ENCODE measurements at places on chromosomes 13 and 19.

- DNase-seq = no peak
These were observed 2.0 kb downstream of the ZNF823 start for GRCh38 chr19:11736696-11737095.

DNA sequence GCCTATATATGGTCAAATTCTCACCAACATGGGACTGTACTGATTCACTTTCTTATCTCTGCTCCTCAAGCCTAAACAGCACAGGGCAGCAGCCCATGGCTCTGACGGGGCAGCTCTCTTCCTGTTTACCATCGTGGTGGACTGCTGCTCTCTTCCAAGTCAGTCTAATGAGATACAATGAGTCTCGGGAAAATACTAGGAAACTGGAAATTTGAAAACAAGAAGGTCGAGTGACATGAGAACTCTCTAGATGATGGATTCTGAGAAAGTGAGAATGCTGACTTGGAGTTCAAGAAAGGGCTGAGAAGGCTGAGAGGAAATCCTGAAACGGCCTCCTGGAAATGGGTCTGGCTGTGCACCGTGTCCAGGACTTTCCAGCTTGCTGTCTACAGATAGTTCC is 122.8 kb upstream of the ARGLU1 start:
- no peak for DNase-seq

GRCh38 chr13:30898678-30899241 is 7.3 kb upstream of the MEDAG start:
- no peak for DNase-seq

DNA sequence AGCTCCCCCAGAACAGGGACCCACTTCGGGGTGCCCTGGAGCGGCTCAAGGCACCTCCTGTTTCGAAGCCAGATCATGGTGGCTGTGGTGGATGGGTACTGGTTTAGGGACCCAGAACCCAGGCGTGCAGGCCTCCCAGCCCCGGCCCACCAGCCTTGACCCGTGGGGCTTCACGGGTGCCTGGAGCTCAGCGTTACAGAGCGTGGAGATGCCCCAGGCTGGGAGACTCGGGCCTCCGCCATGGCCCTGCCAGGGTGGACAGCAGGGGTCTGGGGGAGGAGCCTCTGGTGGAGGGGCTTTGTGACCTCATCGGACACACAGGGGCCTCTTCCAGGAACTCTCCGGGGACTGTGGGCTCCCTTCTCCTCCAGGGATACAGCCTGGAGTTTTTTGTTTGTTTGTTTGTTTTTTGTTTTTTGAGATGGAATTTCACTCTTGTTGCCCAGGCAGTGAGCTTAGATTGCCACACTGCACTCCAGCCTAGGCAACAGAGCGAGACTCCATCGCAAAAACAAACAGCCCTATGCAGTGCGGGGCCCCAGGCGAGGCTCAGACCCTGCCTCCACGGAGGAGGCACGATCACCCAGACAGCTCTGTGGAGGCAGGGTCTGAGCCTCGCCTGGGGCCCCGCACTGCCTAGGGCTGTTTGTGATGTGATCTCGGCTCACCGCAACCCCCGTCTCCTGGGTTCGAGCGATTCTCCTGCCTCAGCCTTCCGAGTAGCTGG is at the start of gene GARIN5B:
GARIN5B (minus strand) TSS at position 271 of the 727 bp plus-strand sequence; CDS start at position 77, 194 bp downstream.
- DNase-seq = no peak

DNA sequence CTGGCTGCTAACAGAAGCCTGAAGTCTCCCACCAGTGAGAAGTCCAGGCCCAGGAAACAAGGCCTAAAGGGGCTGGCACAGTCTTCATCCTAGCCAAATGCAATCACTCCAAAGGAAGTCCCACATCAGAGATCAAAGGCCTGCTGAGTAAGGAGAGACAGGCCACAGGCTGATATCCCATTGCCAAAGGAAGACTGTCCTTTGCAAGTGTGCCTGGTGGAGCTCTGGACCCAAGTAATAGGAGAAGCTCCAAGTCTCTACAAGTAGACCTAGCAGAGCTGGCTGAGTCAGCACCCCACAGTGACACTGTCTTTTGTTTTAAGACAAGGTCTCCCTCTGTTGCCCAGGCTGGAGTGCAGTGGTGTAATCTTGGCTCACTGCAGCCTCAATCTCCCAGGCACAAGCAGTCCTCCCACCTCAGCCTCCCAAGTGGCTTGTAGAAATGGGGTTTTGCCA is 4.5 kb downstream of the DBP start:
- DNase-seq = peak; percentile 84

GRCh38 chr19:48578891-48579290 is 26.9 kb downstream of the SULT2B1 start:
- no peak for DNase-seq

DNA sequence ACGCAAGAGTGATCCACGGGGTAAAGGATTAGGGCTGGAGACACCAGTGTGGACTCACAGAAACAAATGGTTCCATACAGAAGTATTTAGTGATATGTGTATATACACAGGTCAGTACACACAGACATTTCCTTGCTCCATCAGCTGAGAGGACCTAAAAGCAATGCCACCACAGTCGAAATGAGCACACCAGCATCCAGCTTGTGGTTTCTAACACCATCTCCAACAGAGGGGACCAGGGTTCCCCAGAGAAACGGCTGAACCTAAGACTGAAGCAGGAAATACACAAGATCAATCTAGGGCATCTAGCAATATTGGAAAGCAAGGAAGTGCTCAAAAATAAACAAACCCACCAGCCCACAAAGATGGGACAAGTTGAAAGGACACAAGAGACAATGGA is 7.6 kb downstream of the GGACT start:
- DNase-seq = no peak

Data from SW480 (cell line).